ENCODE measurements at places on chromosomes 7 and 10. TPM values are rescaled to one million over a fixed set of nuclear protein-coding genes. Genes with fewer than 3 reads are reported as not detected.

GHRHR gene
- total RNA-seq = not detected

SPDYE3 gene
- total RNA-seq = not detected

TDRD1 gene
- 0.51 TPM for total RNA-seq

DNA sequence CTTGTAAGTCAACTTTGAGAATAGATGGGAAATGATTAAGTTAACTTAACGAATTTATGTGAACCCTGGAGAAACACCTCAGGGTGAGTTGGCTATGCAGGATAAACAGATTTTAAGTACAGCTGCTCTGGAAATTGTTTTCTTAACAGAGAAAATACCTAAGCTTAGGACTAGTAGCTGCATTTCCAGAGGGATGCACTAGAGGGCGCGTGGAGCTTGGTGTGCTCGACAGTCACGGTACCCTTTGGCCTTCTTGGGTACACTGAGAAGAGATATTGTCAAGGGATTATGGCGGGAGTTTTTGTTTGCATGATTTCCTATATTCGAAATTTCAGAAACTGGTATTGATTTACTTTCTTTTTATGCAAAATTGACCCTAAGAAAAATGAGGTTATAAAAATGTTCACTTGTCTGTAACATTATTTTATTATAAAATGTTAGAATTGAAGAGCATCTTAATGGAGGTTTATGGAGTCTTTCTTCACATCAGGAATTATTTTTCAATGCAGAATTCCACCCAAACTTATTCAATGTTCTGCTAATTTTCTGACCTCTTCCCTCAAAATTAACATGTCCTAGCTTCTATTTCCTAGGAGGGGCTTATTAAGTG, 58.4 kb upstream of the MYO3A start:
- DNase-seq = peak; percentile 57

DNA sequence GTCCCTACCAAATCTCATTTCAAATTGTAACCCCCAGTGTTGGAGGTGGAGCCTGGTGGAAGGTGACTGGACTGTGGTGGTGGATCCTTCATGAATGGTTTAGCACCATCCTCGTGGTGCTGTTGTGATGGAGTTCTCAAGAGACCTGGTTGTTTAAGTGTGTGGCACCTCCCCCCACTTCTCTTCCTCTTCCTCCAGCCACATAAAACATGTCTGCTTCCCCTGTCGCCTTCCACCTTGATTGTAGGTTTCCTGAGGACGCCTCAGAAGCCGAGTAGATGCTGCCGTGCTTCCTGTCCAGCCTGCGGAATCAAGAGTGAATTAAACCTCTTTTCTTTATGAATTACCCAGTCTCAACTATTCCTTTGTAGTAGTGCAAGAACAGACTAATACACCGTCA, 21.0 kb downstream of the GRB10 start:
- no peak for DNase-seq

GRCh38 chr10:103842605-103843004, 12.8 kb downstream of the SH3PXD2A start:
- DNase-seq = no peak

DNA sequence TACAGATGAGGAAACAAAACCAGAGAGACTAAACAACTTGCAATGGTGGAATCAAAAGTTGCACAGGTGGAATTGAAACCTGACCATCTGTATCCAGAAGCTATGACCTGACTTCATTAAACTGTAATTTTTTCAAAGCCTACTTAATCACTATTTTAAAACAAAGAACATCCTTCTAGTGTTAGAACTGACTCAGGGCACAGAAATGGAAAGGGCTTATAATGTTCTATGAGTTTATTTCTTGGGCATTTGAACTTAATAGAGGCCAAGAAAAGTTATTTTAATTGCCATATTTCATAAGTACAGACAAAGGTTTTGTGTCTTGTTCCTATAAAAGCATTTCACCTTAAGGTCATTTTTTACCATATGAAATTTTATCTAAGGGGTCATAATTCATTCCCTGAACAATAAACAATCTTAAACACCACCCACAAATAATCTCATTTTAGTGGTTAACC, 8.8 kb downstream of the ITGB1 start:
- DNase-seq = no peak

GRCh38 chr10:184911-185310, 49.7 kb downstream of the ZMYND11 start:
- no peak for DNase-seq

- no peak for DNase-seq
Measured at GRCh38 chr10:131974034-131974817, 7.5 kb downstream of the BNIP3 start.

DNA sequence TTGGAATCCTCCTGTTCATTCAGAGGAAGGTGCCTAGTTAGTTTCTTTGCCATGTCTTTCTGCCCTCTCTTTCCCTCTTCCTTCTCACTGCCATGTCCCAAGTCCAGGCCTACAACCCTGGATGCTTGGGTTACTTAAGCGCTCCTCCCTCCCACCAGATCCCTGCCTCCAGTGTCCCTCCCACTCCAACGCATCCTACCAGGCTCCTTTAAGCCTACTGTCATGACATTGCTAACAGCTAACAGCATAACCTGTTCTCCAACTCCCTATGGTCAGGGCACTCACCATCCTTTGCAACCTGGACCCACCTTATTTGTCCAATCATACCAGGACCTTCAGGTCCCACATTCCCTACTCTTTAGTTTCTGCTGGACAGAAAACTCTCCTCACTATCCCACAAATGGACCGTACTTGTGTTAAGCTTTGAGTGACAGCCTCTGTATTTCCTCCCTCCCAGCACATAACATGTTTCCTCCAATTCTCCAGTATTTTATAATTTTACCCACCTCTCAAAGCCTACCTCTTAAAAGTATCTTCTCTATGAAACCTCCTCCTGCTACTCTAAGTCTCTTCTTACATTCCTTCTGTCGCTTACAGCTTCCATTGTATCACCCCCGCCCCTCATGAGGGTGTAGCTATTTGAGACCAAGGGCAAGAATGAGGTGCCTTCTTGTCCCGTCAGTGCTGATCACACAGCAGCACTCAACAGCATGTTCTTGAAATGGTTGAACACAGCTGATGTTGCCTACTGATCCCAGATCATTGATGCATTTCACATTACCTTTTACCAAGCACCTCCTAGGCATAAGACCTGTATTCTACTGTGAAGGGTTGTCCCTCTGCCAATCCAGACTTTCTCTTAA, 1.7 kb downstream of the BLNK start:
- DNase-seq = no peak

- peak; percentile 27 for DNase-seq
Measured at GRCh38 chr10:58577437-58577777, 64.7 kb downstream of the BICC1 start.

All from myocyte (in vitro differentiated cells).